ENCODE measurements at places on chromosomes 5 and 9. TPM values are rescaled to one million over a fixed set of nuclear protein-coding genes. Genes with fewer than 3 reads are reported as not detected.

- no peak for DNase-seq
These were observed 265.7 kb upstream of the KLF4 start for GRCh38 chr9:107755246-107755645.

DNA sequence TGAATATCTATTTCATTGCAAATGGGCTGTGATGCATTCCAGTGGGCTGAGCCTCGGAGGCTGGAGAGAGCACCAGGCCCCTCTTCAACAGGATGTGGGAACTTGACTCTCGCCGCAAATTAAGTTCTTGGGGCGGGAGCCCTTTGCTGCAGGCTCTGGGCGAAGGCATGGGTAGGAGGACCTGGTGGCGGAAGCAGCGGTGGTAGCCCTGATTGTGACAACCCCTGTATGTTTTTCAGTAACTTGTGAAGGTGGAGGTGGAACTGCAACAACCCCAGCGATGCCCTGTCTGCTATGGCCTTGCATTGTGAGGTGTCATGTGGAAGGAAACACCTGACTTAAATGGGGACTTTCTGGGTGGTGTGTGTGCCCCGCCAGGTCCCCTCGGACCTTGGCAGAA, 9.4 kb downstream of the FYB1 start:
- no peak for DNase-seq

- no peak for DNase-seq
These were observed 57.1 kb upstream of the NMUR2 start for GRCh38 chr5:152462021-152462721.

DNA sequence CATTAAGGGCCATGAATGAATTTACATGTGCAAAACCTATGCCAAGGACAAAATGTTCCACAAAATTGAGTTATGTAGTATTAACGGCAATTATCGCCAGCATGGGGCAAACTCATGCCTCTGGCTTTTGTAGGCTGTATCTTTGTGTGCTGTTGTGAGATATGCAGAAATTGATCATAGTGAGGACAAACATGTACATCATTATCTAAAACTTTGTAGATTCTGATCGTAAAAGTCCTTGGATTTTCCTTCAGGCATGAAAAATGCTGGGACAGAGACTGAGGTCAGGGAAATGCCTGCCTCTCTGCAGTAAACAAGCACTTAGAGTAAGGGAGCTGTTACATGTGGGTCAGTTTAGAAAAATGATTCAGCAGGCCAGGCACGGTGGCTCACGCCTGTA, 5.9 kb upstream of the TXNDC8 start:
- DNase-seq = no peak

- no peak for DNase-seq
These were observed 19.8 kb upstream of the SLC9A3 start for GRCh38 chr5:543755-544674.

PRR16 gene
- 0.66 TPM for total RNA-seq

DNA sequence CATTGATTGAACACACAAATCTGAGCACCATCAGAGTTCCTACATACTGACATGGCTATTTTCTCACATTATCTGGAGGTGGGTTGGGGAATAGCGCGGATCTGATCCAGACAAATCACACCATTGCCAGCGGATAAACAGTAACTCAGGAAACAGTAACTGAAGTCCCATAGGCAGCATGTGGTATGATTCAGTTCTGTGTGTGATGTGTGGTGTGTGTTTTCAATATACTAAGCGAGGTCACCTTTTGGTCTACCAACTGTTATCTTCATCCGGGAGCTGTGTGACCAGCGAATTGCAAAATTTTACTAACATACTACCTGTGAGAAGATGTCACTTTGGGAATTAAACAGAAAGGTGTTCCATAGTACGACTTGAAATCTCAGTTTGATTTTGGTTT, 50.1 kb downstream of the PKD2L2 start:
- DNase-seq = no peak

- no peak for DNase-seq
These were observed 136.6 kb downstream of the ADAMTS12 start for GRCh38 chr5:33755231-33755630.

ZBED3 gene
- 0.87 TPM for total RNA-seq

DNA sequence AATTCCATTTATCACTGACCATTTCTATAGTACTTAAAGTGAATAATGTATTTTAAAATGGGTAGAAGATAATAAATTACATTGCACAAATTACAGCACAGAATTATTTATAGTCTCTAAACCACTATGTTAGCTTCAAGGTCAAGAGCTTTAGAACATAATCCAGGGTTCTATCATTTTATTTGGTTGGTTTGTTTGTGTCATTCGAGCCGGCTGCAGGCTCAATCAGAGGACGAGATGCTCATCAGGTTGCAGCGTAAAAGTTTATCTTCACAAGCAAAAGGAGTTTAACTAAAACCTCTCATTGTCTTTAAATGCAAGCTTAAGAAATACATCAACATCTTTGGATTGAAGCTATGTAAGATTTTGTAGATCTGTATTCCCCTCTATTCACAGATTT, 523.8 kb downstream of the EFNA5 start:
- no peak for DNase-seq

- DNase-seq = no peak
These were observed 134.2 kb upstream of the GAS1 start for GRCh38 chr9:87081503-87081902.

DNA sequence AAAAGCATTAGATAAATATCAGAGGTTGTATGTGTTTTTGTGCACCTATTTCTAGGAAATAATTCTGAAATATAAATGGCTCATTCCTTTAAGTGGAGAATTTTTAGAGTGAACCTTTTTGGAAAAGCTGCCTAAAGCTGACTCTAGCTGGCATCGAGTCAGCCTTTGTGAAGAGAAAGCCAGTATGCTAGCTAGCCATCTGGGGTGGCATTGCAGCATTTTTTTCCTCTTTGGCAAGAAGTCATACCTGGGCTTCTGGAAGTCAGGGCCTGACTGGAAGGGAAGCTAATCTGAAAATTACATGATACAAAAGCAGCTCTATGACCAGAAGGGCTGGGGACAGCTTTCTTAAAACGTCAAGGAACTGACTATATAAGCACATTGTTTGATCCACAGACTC, 19.7 kb downstream of the ANP32B start:
- DNase-seq = no peak

DNA sequence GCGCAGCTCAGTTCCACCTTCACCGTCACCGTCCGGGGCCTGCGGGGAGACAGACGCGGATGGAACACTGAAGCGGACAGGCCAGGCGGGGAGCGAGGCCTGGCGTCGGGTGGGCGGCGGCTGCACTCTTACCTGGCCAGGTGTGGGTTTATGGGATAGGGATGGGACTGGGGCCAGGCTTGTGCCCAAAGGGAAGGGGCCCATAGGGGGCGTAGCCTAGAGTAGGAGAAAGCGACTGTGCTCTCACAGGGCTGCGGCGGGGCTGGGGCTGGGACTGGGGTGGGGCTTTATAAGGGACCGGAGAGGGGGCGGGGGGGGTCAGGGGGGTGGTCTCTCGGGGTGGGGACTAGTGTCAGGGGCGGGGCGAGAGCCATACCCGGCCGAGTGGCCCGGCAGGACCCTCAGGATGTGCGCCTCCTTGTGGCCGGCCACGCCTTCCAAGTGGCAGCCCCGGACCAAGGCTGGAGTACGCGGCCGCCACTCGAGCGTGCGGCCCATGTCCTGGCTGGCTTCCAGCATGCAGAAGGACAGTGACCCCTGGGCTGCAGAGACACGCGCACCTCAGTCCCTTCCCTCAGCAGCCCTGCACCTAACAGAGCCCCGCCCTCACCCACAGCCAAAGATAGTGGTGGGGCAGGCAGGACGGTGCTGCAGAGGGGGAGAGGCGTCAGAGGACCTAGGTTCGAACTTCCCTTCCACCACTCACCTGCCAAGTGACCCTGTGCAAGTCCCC, 22.8 kb downstream of the FPGS start:
- DNase-seq = no peak

DNA sequence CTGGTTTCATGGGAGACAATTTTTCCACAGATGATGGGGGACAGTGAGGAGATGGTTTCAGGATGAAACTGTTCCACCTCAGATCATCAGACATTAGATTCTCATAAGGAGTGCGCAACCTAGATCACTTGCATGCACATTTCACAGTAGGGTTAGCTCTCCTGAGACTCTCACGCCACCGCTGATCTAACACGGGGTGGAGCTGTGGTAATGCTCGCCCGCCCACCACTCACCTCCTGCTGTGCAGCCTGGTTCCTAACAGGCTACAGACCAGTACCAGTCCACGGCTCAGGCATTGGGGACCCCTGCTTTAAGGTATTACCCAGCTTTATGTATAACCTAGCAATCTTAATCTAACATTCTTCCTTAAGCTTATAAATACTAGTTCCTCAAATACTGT, 35.6 kb downstream of the TTC39B start:
- DNase-seq = no peak

- DNase-seq = peak; percentile 55
These were observed 812 bp downstream of the CACFD1 start for GRCh38 chr9:133460405-133461175.

GPR21 gene
- not detected for total RNA-seq

GRCh38 chr5:178348356-178349074, 115.9 kb upstream of the PHYKPL start:
- no peak for DNase-seq

FAM153A gene
- 0.61 TPM for total RNA-seq

DNA sequence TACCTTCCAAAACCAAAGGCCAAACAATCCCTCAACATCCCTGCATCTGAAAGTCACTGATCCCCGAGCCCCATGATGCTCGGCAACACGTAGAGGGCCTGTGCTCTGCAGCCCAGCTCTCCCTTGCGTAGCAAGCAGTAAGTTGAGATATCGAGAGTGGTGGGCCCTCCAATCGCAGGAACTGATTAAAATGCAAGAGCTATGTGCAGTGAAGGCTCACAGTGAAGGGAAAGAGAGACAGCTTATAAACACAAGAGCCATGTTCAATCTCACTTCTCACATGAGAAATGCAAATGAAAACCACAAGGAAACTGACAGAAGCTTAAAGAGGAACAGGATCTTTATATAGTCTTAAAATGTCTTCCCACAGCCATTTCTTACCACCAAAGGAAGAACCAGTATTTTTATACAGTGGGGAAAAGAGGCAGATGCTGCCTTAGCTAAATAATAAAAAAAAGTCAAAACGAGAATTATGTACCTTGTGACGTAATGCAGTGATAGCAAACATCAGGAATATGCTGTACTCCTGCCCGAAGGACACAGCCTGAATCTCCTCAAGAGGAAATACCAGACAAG, 24.6 kb downstream of the TTF1 start:
- DNase-seq = no peak

RASGEF1C gene
- not detected for total RNA-seq

DNA sequence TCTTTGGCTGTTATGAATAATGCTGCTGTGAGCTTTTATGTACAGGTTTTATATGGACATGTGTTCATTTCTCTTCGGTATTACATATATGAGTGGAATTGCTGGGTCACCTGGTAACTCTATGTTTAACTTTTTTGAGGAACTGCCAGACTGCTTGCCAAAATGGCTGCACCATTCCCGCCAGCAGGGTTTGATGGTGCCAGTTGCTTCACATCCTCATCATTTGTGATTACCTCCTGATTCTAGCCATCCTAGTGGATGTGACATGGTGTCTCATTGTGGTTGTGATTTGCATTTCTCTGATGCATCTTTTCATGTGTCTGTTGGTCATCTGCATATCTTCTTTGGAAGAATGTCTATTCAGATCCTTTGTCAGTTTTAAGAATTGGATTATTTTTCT, 10.7 kb downstream of the NANS start:
- DNase-seq = no peak

- no peak for DNase-seq
These were observed 46.7 kb upstream of the TMC1 start for GRCh38 chr9:72474676-72475075.

MACIR gene
- total RNA-seq = 23.4 TPM

DNA sequence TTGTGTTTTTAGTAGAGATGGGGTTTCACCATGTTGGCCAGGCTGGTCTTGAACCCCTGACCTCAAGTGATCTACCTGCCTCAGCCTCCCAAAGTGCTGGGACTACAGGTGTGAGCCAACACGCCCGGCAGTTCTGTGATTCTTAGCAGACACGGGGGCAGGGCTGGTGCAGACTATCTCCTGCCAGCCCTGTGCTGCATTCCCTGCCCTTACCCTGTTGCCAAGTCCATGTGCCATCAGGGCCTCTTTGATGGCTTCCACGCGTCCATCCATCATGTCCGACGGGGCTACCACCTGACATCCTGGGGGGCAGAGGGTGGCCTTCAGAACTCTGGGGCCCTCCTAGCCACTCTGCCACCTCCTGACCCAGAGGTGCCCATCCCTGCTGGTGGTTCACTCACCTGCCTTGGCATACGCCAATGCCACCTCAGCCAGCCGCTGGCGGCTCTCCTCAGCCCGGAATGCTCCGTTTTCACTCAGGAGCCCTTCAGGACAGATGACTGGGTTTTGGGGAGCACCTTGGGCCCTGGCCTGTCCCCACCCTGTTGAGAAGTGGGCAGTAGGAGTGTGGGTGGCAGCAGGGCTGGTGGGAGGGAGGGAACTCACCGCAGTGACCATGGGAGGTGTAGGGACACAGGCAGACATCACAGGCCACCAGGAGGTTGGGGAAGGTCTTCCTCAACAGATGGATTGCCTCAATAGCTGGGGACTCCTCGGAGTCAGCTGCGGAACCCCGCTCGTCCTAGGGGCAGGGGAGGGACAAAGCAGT, 10.7 kb downstream of the ALAD start:
- no peak for DNase-seq

DNA sequence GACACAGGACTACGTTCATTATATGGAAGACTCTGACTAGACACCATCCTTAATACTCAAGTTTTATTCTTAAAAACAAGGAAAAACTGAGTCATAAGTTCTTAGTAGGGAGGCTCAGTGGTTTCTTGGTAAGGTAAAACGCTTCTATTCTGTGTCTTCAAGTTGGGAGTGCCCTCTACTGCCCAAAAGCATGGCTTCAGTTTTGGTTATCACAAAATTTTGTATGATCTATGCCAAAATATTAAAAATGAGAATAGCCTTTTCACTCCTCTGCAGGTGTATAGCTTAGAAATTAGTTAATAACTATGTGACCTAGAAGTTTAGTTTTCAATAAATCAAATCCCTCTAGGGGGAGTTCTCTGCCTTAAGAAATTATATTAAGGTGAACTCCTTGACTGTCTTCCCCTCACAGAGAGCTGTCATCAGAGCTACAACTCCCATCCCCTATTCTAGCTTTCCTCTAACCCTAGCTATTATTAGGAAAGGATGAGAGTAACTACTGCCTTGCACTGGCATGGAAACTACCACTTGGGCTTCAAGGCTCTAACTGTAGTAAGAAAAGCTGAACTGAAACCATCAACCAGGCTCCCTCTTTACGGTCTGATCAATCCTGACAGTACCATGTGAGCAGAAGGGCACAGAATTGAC, 189.7 kb downstream of the GNAQ start:
- DNase-seq = no peak

GRCh38 chr5:38478166-38478565, 78.3 kb downstream of the LIFR start:
- DNase-seq = no peak

- DNase-seq = no peak
These were observed 111.0 kb upstream of the PTCH1 start for GRCh38 chr9:95627802-95628201.

DNA sequence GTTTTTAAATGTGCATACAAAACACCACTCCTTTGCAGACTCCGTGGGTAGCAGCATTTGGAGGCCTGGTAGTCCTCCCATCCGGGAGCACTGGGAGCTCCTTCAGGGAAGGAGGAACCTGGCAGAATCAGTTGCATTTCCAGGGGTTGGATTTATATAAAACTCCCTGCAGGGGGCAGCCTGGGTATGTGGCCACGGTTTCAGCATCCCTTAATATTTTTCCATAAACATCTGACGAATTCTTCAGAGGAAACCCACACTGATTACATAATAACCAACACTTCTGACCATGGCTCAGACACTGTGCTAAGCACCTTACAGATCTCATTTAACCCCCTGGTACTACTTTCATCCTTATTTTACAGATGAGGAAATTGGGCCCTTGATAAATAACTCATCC, 6.1 kb upstream of the AFAP1L1 start:
- no peak for DNase-seq

SREK1IP1 gene
- total RNA-seq = 7.0 TPM
